CD4-positive, alpha-beta T cell treated with Interleukin-10 for 1 hour (primary cell): ENCODE measurements at places on chromosomes 7 and 10.
A peak's percentile ranks its signal among the peaks of the same experiment; 100 is the strongest.

DNA sequence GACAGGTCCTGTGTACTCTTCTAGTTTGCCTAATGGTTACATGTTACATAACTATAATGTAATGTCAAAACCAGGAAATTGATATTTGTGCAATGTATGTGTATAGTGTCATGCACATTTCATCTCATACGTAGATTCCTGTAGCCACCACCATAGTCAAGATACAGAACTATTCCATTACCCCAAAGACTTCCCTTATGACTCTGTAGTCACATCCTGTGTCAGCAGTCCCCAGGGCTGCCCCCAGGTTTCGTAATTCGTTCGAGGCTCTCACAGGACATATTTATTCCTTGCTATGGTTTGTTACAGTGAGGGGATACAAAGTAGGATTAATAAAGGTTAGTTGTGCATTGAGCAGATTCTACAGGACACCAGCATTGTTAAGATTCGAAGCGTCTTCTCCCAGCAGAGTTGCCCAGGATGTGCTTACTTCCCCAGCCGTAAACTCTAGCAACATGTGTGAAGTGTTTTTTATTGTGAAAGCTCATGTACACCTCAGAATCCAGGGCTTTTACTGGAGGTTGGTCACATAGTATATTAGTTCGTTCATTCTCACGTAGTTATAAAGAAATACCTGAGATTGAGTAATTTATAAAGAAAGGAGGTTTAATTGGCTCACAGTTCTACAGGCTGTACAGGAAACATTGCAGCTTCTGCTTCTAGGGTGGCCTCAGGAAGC, 18.6 kb downstream of the RABGEF1 start:
- DNase-seq, result peak; percentile 19

- DNase-seq, result no peak
These were observed 35.7 kb downstream of the SEMA3E start for GRCh38 chr7:83613232-83613631.

DNA sequence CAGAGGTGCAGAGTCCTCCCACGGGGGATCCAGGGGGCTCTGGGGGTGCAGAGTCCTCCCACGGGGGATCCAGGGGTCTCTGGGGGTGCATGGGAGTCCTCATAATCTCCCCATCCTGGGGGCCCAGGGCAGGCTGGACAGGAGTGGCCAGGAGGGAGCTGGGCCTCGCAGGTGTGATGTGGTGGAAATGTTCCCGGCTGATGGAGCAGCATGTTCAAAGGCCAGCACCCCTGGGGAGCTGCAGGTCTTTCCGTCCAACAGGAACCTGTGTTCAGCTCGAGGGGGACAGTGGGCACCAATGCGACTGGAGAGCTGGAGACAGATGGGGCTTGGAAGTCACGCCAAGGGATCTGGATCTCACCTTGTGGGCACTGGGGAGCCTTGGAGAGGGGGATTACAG, 38.5 kb upstream of the PSMG3 start:
- no peak for DNase-seq

- DNase-seq, result no peak
These were observed 322.7 kb upstream of the PFKP start for GRCh38 chr10:2744547-2745200.

GRCh38 chr7:96127746-96128145, 194.2 kb downstream of the SLC25A13 start:
- DNase-seq, result no peak

GRCh38 chr10:119414081-119414611, 128.4 kb downstream of the RGS10 start:
- DNase-seq, result no peak

DNA sequence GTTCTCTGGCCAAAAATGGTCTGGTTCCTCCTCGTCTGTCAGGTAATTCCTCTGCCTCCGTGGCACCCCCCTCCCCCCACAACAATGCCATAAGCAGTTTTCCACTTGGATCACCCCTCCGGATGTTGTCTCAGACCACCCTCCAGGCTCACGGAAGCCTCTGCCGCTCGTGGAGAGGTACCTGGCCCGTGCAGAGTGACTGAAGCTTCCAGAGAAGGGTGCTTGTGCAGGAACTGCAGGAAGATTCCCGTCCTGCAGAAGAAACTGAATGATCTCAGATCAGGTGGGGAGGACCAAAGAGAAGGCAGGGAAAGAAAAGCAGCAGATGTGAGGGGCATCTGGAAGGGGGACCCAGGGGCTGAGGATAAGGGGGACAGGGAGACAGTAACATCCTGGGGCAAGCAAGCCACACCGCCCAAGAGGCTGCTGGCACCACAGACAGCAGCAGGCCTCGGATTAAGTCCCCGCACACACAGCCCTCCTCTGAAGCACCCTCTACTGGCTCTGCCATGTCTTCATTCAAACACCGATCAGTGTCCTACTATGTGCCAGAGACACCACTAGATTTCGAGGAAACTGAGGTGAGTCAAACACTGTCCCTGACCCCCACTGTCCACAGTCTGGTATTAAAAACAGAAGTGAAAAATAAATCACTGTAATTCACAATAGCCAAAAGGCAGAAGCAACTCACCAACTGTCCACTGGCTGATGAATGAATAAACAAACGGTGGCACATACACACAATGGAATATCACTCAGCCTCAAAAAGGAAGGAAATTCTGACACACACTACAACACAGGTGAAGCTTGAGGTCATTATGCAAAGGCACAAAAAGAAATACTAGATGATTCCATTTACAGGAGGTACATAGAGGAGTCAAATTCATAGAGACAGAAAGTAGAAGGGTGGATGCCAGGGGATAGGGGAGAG, 26.4 kb downstream of the KIAA1549 start:
- DNase-seq, result no peak

- DNase-seq, result no peak
These were observed 13.1 kb upstream of the HABP2 start for GRCh38 chr10:113539789-113540188.

GRCh38 chr7:158680754-158681153, 23.9 kb downstream of the NCAPG2 start:
- no peak for DNase-seq

GRCh38 chr7:36979810-36980248, 255.5 kb upstream of the AOAH start:
- DNase-seq, result no peak

DNA sequence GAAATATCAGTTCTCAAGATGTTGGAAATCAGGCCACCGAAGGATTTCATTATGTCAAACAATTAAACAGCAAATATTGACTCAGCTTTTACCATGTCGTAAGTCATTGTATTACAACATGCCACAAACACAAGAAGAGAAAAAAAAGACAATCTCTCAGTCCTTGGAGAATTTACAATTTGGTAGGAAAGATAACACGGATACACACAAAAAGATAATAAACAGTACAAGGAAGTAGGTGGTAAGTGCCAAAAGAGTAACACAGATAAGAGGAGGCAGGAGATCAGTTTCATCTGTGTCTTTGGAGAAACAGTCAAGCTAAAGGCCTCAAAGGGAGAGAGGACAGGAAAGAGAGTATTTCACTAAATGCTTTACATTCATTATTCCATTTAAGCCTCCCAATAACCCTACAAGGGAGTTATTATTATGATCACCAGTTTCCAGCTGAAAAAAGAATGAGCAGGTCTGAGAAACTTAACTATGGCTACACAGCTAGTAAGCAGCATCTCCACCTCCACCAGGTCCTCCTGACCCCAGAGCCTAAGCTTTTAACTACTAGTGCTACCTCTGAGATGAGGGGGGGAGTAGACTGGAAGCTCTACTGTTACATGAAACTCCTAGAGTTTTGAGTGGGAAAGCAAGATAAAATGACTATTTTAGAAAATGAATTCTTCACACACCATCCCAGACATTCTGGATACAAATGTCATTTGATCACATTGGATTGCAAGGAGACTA, 13.9 kb upstream of the DNAJC1 start:
- DNase-seq, result no peak

- no peak for DNase-seq
These were observed 398.1 kb upstream of the C7orf33 start for GRCh38 chr7:148192491-148192890.

DNA sequence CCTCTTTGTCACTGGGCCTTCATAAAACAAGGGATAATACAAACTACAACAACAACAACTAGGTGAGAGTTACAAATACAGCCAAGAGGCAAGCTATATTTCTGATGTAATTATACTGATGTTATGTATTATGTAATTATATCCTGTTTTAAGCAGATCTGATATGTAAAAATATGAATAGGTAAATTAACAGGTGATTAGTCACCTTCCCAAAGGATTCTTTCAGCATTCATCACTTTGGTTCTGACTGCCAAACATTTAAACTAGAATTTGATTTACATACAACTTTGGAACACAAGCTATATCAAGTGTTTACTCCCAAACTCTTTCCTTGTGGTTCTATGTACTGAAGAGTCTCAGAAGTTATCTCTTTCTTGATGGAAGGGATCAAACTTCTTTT, 53.7 kb downstream of the BEND7 start:
- no peak for DNase-seq

DNA sequence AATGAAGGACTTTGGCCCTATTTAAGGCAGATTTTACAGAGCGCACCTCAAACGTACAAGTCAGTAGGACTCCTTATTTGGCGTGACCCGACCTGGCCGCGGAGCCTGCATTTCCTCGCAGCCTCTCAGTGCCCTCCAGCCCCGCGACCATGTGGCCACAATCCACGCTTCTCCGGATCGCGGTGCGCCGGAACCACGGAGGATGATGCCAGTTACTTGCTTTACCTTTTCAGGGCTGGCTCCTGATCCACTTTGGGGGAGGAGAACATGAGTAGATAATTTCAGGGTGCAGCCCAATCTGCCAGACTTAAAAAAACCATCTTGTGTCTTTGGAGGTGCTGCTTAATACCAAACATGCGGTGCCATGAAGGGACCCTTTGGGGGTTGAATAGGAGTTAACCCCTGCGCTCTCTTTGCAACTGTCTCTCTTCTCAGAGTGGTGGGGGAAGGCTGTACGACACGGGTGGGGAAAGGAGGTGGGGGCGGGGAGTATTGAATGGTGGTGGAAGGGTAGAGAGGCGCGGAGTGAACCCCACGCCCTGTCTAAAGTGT, 1.5 kb downstream of the FRAT1 start:
- DNase-seq, result no peak

DNA sequence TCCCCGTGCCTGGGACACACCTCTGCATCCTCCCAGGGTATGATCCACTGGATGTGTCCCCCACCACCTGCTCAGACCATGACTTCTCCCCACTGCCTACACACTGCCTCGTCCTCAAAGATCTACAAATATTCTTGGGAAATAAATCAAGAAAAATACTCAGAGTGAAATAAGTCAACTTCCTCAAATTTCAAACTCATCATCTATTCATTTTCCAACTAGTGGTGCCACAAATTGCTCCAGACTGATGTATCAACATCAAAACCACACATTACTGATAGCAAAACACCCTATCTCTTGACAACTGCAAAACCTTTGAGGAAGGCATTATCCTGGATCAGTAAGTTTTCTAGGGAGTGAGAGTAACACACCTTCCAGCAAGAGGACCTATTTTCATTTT, 87.7 kb downstream of the GRB10 start:
- no peak for DNase-seq

- no peak for DNase-seq
These were observed 60.9 kb downstream of the BAMBI start for GRCh38 chr10:28738200-28738599.

DNA sequence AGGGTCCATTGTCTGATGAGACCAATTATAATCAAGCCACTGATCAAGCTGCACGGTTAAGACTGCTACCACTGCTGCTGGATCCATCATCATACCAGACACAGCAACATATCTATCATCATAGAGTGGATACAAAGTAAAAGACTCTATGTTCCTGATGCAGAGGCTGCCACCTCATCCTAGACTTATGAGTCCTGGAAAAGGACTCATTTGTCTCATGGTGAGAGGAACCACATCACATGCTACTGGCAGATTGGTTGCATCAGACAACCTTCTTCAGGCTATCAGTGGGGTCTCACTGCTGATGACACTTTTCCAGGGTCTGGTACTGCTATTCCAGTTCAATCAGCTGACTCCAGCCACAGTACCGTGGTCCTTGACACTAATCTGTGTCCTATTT, 79.0 kb downstream of the ABI1 start:
- DNase-seq, result no peak

- peak; percentile 17 for DNase-seq
These were observed 185.6 kb downstream of the PLXNA4 start for GRCh38 chr7:132390705-132391104.

GRCh38 chr7:29866490-29866930, 60.2 kb downstream of the WIPF3 start:
- no peak for DNase-seq

DNA sequence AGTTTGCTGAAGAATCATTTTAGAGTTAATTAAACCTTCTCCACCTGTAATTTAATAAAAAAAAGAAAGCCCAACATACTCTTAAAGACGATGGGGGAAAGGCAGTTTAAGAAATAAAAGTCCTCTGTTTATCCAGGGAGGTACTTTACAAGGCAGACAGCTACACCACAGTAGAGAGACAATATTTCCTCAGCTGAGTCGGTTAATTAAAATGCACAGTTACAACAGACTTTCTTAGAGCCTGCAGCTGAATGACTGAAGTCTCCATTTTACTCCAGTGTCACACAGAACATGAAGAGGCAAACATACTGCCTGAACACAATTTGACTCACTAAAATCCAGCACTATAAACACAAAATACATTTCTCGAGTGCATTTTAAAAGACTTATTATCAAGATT, 15.1 kb downstream of the LRRTM3 start:
- no peak for DNase-seq

DNA sequence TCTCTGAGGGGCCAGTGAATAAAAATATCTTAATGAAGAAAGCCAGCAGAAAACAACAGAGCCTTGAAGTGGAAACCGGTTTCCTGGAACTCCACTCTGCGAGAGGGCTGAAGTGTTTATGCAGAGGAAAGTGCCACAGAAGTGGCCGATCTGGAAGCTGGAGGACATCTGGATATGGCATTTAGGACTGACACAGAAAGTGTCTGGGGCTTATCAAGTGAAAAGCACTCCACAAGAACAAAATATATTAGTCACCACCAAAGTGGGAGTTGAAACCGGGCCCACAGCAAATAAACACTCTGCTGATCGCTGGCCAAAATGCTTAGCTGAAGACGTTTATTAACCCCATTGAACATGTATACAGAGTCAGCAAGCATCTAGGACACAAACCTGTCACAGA, 7.8 kb downstream of the NOD1 start:
- no peak for DNase-seq

DNA sequence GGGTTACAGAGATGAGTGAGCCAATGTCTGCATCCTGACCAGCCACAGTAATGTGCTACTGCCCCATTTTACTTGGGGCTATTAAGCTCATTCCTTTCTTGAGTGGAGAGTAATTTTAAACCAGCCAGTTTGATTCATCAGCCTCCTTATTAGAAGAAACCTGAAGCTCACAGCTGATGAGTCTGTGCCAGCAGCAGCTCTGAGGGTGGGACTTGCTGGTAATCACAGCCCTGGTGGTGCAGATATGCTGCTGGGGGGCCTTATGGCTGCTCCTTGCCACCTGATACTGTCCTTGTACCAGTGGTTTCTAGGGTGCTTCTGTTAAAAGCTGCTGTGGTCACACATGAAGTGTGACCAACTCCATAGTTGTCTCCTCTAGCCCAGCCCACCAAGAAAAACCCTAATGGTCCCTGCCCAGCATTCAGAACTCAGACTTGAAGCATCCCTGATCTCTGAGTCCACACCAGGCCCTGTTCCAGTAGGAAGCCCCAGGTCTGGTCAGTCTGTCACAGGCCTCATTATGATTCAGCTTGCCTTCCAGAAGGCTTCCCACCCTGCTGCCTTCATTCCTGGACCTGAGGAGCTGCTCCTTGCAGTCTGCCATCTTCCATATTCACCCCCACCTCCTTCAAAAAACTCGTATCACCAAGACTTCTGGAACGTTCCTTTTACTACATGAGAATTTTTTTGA, 28.9 kb upstream of the RBM20 start:
- DNase-seq, result no peak
